ENCODE measurements at places on chromosomes 13 and 19.

- no peak for DNase-seq
These were observed 2.0 kb upstream of the FFAR1 start for GRCh38 chr19:35345671-35346111.

GRCh38 chr19:36089847-36090246 is 21.1 kb upstream of the OVOL3 start:
- no peak for DNase-seq

DNA sequence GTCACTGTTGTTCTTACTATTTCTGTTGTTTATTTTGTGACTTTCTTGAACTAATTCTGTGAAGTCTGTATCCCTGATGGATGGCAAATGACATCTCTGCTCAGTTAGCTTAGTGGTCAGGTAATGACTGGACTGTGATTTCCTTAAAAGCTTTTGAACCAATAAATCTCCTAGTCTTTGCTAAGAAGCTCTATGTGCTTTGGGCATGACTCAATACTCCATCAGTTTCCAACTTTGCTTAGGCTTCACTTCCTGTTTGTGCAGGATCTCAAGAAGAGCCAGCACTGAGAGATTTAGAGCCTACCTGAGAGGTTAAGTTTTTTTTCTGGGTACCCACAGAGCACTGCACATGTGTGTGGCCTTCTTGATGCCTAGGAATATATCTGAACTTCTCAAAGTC is 329.7 kb upstream of the HTR2A start:
- no peak for DNase-seq

GRCh38 chr13:30748717-30749116 is 13.4 kb downstream of the ALOX5AP start:
- DNase-seq: no peak

DNA sequence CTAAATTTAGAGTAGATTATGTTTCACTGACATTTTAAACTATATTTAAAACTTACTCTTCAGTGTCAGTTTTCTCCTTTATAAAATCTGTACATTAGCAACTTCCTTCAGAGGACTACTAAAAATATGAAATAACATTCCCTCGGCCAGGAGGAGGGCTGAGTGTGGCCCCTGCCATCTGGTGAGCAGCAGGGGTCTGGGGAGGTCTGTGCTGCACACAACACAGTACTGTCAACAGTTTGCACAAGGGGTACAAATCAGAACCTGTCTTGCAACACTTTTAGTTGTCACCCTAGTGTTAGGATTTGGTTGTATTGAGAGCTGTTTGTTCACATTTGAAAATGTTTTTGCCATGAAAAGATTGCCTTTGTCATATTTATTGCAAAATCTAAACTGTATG is 48.9 kb downstream of the TPP2 start:
- no peak for DNase-seq

DNA sequence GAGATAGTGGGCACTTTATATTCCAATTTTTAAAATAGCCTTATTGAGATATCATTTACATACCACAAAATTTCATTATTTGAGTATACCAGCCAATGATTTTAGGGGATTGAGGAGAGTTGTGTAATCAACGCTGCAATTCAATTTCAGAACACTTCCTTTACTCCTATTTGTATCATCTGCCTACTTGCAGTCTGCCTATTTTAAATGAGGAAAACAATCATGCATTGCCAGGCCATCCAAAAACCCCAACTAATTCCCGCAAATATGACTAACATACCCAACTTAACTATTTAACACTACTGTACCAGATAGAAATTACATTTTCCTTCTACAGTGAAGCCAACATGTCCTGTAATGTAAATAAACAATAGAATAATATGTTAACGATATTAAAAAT is 26.7 kb downstream of the CAB39L start:
- no peak for DNase-seq

GRCh38 chr13:93964146-93964512 is 515.4 kb downstream of the DCT start:
- DNase-seq: no peak
